ENCODE measurements at places on chromosomes 6 and 20.

DNA sequence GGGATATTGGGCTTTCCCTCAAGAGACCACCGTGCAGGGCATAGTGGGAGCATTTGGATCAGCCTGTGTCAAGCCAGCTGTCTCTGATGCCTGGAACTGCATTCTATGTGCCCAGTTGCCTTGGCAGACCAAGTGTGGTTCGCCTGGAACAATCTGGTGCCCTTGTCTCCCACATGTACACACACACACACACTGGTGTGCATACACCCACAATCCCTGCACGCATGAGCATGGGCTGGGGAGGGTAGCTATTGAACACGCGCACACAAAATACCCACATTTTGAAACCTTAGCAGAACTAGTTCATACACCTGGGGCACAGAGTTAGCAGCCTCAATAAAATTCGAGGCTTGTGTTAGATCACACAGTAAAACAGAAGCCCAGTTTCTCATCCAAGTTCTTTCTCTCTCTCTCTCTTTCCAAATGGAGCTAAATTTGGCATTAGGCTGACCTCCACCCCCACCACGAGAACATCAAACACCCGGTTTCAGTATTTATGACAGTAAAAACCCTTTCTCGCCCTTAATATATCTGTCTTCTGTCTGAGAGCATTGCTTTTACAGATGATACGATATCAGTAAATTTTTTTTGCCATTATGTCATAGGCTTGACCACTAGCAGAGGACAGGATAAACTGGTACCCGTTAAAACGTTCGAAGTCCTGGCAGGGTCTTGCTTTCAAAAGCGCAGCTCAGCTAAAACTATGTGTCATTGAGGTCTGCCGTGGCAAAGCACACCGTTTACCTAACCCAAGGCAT, 18.2 kb upstream of the NFATC2 start:
- DNase-seq, result no peak

GRCh38 chr6:162032620-162033019, 694.9 kb downstream of the PRKN start:
- DNase-seq, result no peak

DNA sequence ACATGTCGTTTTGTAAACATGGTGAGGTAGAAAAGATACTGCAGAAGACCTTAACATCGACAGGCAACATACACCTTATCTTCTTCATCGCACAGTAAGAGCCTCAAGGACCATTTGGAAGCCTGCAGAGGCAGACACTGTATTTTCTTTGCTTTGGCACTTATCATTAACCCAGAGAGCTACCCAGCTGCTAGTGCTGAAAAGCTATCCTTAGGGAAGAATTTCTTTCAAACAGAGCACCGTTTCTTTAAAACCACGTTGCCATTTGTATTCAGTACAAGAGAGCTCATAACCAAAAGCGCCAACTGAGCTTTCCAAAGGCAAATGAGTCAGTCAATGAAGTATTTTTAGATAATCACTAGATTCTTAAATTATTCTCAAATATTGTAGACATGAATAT, 306.6 kb downstream of the EPM2A start:
- no peak for DNase-seq

- no peak for DNase-seq
These were observed 24.5 kb upstream of the OR2J2 start for GRCh38 chr6:29146179-29146578.

DNA sequence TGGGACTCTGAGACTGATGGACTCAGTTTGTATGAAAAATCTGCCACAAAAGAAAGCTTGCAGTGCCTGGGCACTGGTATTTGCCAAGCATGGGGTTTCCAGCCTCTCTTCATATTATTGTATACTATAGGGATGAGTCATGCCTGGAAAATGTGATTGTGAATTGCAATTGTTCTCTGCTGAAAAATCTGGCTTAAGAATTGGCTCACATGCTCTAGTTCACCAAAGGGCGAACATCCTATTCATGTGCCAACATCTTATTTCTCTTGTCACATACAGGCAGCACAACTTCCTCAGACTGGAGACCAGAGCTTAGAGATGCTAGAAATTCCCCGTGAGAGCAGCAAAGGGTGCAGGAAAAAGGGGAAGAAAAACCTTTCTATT, 103.6 kb upstream of the KCNK16 start:
- no peak for DNase-seq

- no peak for DNase-seq
These were observed 39.4 kb upstream of the MRPS10 start for GRCh38 chr6:42257063-42257462.

DNA sequence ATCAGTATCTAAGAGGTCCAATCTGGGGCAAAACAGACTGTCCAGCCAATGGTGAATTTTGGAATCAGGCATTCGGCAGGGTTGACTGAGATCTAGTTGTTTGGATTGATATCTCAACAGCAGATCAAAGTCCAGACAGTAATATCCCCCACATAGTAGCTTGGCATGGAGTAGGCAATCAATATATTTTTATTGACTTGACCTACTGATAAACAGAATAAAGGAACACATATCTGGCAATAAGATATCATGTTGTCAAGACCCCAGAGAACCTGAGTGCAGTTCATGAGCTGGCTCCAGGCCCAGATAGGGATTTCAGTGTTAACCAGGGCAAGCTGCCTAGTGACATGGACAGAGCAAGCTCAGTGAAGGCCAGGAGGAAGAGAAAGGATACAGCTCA, 34.4 kb downstream of the TNFAIP3 start:
- DNase-seq, result no peak

GRCh38 chr6:89553431-89553830, 85.1 kb downstream of the LYRM2 start:
- no peak for DNase-seq

DNA sequence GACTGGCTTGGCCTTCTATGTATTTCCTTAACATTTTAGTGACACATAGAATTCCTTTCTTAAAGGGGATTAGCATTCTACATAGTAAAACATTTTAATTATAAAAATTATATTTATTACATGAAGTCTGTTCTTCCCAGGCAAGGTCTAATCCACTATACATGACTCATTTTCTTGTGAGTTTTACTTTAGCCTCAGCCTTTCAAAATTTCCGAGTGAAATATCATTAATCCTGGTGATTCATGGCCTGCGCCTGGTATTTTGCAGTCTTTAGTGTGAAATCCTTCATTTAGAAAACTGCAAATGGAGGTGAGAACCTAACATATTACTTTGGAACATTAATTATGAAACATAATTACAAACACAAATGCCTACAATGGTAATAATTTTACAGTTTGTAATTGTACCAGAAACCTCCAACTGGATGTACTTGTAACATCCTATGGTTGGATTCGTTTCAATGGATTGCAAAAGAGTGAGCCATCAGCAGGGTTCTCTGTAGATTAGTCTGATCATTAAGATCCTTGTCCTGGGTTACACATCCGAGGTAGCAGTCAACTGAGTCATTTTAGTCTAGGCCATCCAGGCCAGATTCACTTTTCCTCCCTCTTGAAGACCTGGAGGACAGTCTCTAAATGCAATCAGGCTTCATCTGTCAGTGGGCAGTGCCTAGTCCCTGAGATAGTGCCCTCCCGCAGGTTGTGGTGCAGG, 272.0 kb downstream of the PACRG start:
- no peak for DNase-seq

- DNase-seq, result no peak
These were observed 65.2 kb downstream of the CDC5L start for GRCh38 chr6:44452725-44453124.

GRCh38 chr20:57934007-57934805, 224.4 kb upstream of the PMEPA1 start:
- no peak for DNase-seq
